ENCODE measurements at places on chromosomes 1 and 21.
A peak's percentile ranks its signal among the peaks of the same experiment; 100 is the strongest.

GRCh38 chr1:149993764-149994163 lies 16.8 kb downstream of the OTUD7B start:
- no peak for DNase-seq

DNA sequence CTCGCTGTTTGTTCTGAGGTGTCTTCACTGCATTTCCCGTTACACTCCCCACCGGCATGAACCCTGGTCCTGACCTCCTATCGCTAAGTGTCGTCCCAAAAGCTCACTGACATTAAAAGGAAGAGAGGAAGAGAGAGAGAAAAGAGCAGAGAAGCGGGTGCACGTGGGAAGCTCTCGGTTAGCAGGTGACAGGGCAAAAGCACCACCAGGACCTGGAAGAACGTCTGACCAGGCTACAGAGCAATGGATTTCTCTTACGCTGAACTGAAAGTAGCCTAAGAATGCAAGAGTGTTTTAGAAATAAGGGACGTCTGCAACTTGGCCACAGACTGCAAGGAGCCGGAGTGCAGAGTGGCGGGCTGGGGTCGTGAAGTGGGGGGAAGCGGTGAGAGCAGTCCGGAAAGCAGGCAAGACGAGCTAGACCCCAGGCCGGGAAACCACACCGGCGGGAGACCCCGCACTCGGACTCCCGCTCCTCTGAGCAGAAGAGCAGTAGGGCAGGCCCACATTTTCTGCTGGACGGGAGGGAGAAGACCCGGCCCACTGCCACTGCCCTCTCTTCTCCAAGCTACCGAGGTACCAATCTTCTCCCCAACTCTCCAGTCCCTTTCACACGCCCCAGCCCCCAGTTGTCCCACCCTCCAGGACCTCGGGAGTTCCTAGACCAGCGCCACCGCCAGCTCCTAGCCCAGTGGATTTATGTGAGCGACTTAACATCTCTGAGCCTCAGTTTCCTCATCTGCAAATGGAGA lies 8.3 kb upstream of the MPZL1 start:
- peak; percentile 14 for DNase-seq

GRCh38 chr1:48061162-48062136 lies 64.3 kb upstream of the TRABD2B start:
- no peak for DNase-seq

DNA sequence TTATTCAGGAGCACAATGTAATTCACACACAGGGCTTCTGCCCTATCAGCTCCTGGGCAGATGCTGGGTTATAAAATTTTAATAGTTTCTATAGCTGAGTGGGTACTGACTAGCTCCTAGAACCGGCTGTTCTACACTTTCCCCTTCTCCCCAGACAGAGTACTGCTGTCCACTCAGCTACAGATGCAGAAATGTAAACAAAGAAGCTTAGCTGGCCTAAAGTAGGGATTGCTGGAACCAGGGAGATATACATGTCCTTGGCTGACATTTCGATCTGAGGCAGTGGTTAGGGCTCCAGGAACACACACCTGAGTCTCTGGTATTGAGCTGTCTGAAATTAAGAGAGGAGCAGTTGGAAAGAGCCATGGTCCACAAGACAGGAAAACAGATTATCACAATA lies 211.5 kb upstream of the USP24 start:
- no peak for DNase-seq

DNA sequence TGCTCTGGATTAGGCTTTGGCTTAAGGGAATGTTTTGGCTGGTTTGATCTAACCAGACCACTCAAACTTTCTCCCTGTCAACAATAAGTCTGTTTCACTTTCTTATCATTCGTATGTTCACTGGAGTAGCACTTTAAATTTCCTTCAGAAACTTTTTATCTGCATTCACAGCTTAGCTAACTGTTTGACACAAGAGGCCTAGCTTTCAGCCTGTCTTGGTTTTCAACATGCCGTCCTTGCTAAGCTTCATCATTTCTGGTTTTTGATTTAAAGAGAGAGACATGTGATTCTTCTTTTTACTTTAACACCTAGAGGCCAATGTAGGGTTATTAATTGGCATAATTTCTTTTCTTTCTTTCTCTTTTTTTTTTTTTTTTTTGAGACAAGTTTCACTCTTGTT lies 14.9 kb upstream of the CYB5R1 start:
- no peak for DNase-seq

DNA sequence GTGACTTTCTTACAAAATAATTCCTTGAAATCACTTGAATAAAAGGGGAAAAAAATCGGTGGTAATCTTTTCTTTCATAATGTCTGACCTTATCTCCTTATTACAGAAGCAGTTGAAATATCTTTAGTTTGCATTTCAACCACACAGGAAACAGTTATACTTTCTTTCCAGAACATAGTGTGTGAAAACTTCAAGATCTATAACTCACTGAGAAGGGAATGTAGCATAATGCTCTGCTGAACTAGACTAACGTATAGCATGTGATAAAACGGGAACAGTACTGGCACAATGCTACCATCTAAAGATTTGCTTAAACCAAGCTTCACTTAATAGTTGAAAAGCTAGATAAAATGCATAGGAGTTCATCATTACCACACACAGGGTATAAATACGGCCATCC lies 45.0 kb downstream of the VAV3 start:
- no peak for DNase-seq

GRCh38 chr1:246152986-246153431 lies 354.1 kb downstream of the SMYD3 start:
- no peak for DNase-seq

DNA sequence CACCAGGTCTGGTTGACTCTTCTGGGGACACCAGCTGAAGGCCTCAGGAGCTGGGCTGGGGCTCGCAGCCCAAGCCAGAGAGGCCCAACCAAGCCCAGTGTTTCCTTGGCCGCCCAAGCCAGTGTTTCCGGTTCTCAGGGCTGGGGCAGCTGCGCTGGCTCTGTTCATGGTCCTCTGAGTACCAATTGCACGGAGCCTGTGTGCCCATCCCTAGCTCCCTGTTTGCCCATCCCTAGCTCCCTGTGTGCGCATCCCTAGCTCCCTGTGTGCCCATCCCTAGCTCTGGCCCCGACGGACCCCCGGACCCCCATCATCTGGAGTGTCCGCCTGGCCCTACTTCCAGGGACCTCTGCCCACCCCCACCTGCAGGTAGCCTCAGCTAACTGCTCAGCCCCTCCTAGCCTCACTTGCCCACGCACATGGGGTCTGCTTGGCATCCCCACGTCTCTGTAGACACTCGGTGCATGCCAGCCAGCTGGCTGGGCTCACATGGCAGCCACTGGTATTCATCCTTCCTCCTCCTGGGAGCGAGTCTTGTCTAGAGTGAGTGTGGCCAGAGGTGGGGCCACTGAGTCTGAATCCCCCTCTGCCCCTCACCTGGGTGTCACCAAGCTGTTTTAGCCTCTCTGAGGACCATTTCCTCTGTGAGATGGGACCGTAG lies 64.0 kb downstream of the WNT9A start:
- no peak for DNase-seq

GRCh38 chr1:239421811-239422210 lies 35.4 kb downstream of the CHRM3 start:
- DNase-seq = no peak

DNA sequence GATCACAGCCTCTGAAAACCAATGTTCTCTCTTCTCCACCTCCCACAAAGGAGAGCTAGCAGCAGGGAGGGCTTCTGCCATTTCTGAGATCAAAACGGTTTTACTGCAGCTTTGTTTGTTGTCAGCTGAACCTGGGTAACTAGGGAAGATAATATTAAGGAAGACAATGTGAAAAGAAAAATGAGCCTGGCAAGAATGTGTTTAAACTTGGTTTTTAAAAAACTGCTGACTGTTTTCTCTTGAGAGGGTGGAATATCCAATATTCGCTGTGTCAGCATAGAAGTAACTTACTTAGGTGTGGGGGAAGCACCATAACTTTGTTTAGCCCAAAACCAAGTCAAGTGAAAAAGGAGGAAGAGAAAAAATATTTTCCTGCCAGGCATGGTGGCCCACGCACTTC lies 35.8 kb upstream of the TDRD10 start:
- no peak for DNase-seq

- no peak for DNase-seq
Measured at GRCh38 chr1:41892301-41892781, 26.4 kb downstream of the HIVEP3 start.

GRCh38 chr1:83500987-83501591 lies 497.8 kb downstream of the TTLL7 start:
- DNase-seq = peak; percentile 21

- no peak for DNase-seq
Measured at GRCh38 chr1:218347336-218347722, 2.2 kb downstream of the TGFB2 start.

- DNase-seq = no peak
Measured at GRCh38 chr1:77986810-77987209, 7.9 kb upstream of the FUBP1 start.

DNA sequence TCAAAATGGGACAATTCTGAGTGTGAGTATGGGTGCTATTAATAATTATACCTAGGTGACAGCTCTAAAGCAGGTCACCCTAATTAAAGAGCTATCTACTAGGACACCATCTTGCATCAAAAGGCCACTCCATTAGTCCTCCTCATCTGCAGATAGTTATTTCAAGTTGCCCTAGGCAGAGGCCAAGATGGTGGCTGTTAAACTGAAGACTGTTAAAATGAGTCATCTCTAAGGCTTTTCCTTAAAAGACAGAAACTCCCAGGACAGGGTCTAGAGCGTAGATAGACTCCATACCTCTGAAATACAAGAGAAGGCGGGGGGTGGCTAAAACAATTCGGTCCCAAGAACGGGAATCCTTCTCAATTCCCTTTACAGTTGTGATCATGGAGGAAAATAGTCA lies 4.5 kb upstream of the ZNF697 start:
- no peak for DNase-seq

DNA sequence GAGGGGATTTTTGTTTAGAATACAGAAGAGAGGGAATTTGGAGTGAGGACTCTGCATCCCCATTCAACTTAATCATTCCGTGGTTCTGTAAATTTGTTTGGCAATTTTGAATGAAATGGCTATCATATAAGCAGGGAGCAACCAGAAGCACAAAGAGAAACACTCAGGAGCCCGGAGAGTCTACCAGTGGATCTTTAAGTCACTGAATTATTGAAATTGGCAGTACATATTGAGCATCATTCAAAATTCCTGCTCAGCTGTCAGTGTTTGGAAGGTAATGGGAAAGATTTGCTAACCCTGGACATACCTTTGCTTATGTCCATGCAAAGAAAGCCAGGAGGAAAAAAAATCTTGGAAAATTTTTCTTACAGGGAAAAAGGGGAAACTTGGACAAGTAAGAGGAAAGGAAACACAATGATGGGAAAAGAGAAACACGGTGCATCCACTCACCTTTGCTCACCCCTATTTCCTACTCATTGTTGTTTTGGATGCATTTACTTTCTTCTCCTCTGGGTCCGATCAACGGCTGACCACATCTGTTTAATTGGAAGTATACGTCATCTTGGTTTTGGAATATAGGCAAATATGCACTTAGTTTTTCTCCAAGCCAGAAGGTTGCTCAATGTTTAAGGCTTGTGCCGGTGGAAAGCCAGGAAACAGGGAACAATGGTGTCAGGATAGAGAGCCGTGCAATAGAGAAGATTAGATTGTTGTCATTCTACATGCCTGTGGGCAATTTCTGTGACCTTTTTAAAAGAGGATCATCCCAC lies 243.0 kb upstream of the LYPLAL1 start:
- no peak for DNase-seq

DNA sequence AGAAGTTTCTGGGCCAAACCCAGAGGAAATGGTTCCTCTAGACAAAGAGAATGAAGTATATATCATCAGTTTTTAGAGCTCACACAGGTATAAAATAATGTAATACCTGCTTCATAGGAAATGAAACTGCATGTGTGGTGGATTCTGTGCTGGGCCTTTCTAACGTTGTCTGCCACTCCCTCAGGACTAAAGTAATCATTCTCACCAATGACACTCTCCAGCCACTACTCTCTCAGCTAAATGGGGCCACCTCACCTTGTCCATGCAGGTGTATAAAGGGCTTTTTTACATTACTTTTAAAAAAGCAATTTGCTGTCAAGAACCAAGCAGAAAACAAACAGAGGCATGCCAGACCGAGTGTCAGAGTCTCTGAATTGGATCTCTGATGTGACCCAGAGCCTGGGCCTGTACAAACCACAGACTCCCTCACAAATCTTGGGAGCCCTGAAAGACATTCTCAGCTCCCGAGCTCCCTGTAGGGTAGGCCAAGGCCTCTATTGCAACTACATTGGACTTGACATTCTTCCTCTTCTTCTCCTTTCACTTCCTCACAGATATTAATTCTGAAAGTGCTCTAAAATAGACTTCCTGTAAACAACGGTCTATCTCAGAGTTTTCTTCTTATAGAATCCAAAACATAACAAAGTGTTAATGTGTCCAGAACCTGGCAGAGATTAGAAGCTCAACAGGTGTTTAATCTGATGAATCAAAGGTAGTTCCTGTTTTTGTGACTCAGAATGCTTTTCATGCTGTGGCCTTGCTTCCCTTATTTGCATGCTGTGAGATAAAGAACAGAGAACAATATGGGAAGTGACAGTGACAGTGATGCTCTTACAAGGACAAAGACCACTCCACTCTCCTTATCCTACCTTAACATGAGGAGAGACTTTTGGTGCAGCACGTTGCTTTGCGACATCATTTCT lies 8.6 kb downstream of the AIM2 start:
- DNase-seq = no peak

DNA sequence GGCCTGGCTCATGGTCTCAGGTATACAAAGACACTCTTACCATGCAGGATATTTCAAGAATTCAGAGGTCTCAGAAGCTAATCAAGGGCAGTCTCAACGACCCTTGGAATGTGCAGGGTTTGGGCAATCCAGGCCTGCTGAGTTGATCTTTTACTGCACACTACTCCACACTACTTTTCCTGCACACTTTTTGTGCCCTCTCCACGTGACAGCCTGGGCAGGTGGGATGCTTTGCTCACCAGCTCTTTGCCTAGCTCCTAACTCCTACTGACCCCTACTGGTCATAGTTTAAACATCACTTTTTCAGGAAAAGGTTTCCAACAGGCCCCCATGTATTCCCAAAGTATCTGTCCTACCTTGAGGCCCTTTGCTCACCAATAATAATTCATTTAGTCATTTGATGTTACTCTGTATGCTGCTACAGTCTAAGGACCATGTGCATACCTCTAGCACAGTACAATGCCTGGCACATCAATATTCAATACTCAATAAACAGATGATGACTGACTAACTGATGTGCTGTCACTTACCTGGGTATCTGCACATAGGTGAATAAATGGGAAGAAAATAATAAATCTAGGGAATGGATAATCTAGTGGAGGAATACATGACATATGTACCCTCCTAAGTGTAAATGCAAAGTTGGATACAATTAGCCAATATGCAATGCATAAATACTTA lies 9.6 kb downstream of the DUSP23 start:
- no peak for DNase-seq
